Left lobe of liver (tissue), 2 donors: ENCODE measurements at places on chromosomes 2 and 18.

DNA sequence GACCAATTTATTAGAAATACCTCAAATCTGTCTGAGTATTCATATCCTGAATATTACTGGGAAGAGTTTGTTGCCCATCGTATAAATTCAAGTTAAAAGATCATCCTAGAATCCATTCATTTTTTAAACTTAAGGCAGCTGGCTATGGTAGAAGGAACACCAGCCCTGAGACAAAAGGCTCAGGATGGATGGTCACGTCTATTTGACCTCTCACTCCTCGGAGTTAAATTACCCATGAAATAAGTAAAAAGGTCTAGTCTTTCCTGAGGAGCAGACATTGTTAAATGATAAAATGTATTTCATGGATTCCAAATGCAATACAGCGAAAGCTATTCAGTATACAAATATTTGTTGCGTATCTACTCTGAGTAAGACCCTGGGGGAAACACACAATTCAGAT, 826.0 kb upstream of the LRATD1 start:
- no peak for DNase-seq

GRCh38 chr18:45340884-45341283, 274.4 kb upstream of the SLC14A2 start:
- DNase-seq: no peak

DNA sequence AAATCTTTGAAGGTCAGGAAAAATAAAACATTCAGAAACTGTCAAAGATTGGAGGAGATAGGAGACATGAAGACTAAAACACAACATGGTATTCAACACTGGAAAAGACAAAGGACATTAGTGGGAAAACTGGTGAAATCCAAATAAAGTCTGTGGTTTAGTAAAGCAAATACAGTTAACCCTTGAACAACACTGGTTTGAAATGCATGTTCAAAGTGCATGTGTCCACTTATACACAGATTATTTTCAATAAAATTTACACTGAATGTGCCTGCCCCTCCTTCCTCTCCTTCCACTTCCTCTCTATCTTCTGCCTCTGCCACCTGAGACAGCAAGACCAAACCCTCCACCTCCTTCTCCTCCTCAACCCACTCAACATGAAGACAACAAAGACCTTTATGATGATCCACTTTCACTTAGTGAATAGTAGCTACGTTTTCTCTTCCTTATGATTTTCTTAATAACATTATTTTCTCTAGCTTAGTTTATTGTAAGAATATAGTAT, 14.5 kb downstream of the OLA1 start:
- no peak for DNase-seq

DNA sequence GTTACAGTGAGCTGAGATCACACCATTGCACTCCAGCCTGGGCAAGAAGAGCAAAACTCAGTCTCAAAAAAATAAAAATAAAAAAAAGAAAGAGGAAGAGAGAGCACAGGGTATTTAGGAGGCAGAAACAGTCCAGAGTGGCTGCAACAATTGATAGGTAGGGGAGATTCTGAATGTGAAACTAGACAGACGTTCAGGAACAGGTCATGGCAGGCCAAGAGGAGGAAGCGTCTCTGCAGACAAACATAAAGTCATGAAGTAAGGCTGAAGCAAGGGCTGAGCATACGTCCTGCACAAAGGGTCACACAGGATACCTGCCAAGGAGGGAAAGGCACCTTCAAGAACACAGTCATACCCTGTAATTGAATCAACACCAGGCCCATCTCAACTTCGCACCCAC, 64.1 kb upstream of the ZNF532 start:
- no peak for DNase-seq

- DNase-seq: no peak
Observed at GRCh38 chr2:48693066-48693465, 62.5 kb downstream of the LHCGR start.

DNA sequence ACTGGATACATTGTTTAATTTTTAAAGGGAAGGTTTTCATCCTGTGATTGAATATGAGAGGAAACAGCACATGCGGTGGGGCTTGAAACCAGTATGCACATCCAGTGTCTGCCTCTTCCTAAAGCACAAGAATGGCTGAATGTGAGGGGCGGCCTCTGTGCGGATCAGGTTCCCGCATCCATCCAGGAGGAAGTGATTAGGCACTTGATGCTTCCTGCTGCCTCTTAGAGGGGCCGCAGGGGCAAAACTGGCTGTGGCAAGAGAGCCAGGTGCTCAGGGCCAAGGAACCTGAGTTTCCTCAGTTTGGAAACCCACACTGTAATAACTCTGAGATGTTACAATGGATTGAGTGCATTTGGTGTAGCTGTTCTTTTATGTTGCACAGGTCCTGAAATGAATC, 48.8 kb downstream of the THNSL2 start:
- DNase-seq: no peak

GRCh38 chr2:85377083-85377482, 22.5 kb downstream of the ELMOD3 start:
- no peak for DNase-seq

- no peak for DNase-seq
Observed at GRCh38 chr2:127277028-127277427, 16.9 kb downstream of the ERCC3 start.

DNA sequence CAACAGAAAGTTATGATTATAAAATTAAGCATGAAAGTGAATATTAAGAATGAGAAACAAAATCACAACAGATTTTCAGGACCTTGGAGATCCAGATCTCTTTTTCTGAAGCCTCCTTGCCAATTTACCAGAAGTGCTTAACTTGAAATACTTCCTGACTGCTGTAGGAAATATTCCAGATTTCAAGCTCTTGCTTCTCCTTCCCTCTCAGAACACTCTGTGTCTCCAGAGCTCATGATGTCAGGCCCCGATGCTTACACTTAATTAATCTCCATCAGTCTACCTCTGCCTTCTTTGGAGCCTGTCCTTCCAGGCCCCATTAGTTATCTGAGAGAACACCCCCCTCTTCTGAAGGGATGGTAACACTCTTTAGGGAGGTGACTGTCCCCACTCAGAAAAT, 20.7 kb upstream of the NT5C1B start:
- DNase-seq: no peak

GRCh38 chr2:205484215-205484614, 198.1 kb upstream of the NRP2 start:
- DNase-seq: no peak

- peak; percentile 69 for DNase-seq
Observed at GRCh38 chr2:70124983-70125480, 37.8 kb downstream of the PCBP1 start.

- DNase-seq: no peak
Observed at GRCh38 chr18:77068321-77069312, 64.0 kb downstream of the MBP start.

DNA sequence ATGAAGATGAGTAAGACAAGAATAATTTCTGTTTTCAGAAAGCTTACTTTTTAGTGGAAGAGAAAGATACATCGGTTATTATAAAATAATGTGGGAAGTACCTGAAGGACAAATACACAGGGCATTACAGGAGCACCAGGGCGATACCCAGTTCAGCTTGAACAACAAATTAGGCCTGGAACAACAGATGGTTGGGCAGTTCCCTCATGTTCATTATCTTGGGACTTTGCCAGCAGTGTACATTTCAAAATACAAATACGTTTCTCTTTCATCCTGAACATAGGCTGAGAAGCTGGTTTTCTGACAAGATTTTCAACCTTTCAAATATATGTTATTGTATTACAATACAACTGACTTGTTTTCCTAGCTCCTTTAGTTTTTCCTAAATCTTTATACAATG, 79.6 kb downstream of the TGIF1 start:
- no peak for DNase-seq

DNA sequence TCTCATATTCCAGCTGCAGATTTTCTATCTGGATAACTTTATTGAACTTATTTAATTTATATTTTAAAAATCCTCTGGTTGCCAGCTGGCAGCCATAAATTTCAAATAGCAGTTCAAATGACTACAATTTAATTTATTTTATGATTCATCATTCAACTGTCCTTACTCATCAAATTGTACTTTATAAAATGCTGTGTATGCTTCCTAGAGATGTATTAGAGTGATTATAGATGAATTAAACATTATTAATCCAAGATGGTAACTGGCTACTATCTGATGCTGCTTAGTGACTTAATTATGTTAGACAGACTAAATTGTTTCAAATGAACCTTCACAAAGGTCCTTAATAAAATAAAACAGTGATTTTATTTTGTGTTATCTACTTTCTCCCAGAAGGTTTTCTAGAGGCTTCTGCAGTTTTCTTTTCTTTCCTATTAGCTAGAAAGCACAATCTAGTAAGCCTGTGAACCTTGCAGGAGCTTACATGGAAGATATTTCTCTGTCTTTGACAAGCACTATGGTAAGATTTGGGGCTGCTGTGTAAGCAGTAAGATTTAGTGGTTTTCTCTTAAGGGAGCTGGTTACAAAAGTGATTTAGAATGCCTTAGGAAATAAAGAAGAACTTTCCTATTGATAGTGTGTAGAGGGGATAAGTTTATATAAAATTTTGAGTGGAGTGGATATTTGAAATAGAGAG, 322.3 kb downstream of the FSIP2 start:
- no peak for DNase-seq

GRCh38 chr2:113025737-113026136, 20.5 kb downstream of the IL36A start:
- no peak for DNase-seq

DNA sequence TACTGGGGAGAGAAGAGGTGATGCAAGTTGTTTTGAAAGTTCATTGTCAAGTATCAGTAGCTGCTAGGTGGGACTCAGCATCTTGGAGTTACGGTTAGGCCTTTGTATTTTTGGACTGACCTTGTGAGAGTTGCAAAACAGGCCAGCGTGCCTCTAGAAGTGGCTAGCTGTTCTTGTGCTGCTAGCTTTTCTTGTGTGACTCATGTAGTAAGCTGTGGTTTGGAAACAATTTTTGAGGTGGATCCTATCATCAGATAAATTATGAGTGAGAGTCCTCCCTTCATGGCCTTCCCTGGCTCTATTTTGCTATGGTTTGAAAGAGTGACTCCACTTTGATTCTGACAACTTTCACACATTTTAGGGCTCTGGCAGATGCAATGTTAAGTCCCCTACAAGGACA, 409.2 kb upstream of the HS6ST1 start:
- no peak for DNase-seq

- DNase-seq: no peak
Observed at GRCh38 chr2:175135177-175135576, 32.8 kb downstream of the ATF2 start.
